Glomerular endothelial cell (primary cell): ENCODE measurements at places on chromosomes 1 and 21. TPM values are rescaled to one million over a fixed set of nuclear protein-coding genes. Genes with fewer than 3 reads are reported as not detected.

Gene KAZN
- total RNA-seq = 4.9 and 6.9 TPM in 2 replicates

Gene TTC34
- total RNA-seq = 0.10 and 0.18 TPM in 2 replicates

Gene PLPPR4
- total RNA-seq = 0.05 and 1.5 TPM in 2 replicates

Gene RHBDL2
- total RNA-seq = 0.12 TPM in 1 of 2 replicates, not detected in the other

Gene HTR1D
- 3.4 and 5.8 TPM in 2 replicates for total RNA-seq

Gene KCNJ9
- not detected in 2 replicates for total RNA-seq

Gene PROX1
- 1.3 and 2.5 TPM in 2 replicates for total RNA-seq

Gene CYP4X1
- total RNA-seq = 1.6 TPM in 1 of 2 replicates, not detected in the other

Gene DMAP1
- 48.3 and 48.4 TPM in 2 replicates for total RNA-seq

Gene H6PD
- 36.9 and 54.3 TPM in 2 replicates for total RNA-seq

Gene C1orf141
- not detected in 2 replicates for total RNA-seq

Gene RIPK4
- 1.9 and 5.7 TPM in 2 replicates for total RNA-seq

Gene AIM2
- total RNA-seq = not detected in 2 replicates

Gene CDK18
- total RNA-seq = 0.18 and 9.7 TPM in 2 replicates
